ENCODE measurements at places on chromosomes 12 and 14. TPM values are rescaled to one million over a fixed set of nuclear protein-coding genes. Genes with fewer than 3 reads are reported as not detected.
A peak's percentile ranks its signal among the peaks of the same experiment; 100 is the strongest.

GRCh38 chr12:82527165-82527780 is 159.4 kb upstream of the TMTC2 start:
- H3K4me1 ChIP-seq = no peaks in the 10 kb centered on the region
- DNase-seq = no peak

DNA sequence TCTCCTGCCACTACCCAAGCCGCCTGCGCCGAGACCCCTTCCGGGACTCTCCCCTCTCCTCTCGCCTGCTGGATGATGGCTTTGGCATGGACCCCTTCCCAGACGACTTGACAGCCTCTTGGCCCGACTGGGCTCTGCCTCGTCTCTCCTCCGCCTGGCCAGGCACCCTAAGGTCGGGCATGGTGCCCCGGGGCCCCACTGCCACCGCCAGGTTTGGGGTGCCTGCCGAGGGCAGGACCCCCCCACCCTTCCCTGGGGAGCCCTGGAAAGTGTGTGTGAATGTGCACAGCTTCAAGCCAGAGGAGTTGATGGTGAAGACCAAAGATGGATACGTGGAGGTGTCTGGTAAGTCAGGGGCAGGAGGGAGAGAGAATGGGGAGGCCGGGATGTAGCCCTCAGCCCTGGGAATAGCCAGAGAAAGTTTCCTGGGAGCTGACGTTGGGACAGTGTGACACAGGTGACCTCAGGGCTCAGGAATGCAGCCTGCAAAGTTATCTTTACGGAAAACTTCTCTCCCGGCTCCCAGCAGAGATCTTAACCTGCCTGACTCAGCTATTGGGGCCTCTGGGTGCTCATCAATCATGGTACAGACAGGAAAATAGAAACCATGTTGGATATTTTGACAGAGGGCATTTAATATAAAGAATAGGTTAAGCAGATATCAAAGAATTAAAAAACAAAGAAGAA is 747 bp downstream of the HSPB8 start:
- no peak overlapping the region for H3K27ac ChIP-seq
- H3K36me3 ChIP-seq = no peaks in the 10 kb centered on the region
- peaks cover 15% of the 10 kb centered on the region for H3K4me1 ChIP-seq
- DNase-seq = no peak
- no peak overlapping the region for H3K4me3 ChIP-seq
- H3K27me3 ChIP-seq = no peaks in the 10 kb centered on the region

DNA sequence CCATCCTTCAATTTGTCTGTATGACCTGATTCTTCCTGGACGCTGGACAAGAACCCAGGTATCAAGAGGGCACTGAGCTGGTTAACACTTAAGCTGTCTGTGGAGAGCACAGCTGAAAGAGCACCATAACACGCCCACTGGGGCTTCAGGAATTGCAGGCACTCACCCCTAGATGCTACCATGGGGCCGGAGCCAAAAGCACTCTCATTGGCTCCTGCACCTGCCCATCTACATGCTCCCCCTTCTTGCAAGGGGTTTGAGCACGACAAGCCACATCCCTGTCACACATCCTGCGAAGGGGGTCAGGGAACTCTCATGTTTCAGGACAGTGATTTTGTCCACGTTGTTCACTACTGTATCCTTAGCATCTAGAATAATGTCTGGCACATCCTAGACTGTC is 35.1 kb upstream of the TBC1D15 start:
- peak; percentile 69 for DNase-seq
- H3K27ac ChIP-seq = no peak overlapping the region
- no peaks in the 10 kb centered on the region for H3K36me3 ChIP-seq
- no peaks in the 10 kb centered on the region for H3K27me3 ChIP-seq

DNA sequence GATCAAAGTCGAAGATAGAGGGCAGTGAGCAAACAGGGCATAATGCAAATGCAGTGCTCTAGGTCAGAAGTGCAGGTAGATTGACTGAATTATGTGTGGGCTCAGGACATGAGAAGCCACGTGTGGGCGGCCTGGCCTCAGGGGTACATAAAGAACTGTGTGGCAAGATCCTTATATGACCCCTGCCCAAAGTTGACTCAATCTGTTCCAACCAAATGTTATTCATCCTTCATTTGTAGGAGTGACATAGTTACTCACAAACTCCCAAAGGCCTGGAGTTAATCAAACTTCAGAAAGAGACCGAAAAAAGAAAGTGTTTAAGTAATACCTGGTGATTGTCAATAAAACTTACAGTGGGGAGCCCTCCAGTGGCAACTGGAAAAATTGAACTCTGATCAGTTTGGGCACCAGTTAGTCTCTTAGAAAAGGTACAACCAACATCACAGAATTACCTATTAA is 150.4 kb upstream of the FAR2 start:
- no peak overlapping the region for H3K27ac ChIP-seq
- H3K27me3 ChIP-seq = no peaks in the 10 kb centered on the region
- no peak for DNase-seq
- H3K4me1 ChIP-seq = no peaks in the 10 kb centered on the region

GRCh38 chr12:58298803-58299202 is 357.4 kb downstream of the ATP23 start:
- no peaks in the 10 kb centered on the region for H3K4me1 ChIP-seq
- no peak overlapping the region for H3K27ac ChIP-seq
- no peaks in the 10 kb centered on the region for H3K27me3 ChIP-seq
- no peak for DNase-seq
- H3K36me3 ChIP-seq = no peaks in the 10 kb centered on the region

DNA sequence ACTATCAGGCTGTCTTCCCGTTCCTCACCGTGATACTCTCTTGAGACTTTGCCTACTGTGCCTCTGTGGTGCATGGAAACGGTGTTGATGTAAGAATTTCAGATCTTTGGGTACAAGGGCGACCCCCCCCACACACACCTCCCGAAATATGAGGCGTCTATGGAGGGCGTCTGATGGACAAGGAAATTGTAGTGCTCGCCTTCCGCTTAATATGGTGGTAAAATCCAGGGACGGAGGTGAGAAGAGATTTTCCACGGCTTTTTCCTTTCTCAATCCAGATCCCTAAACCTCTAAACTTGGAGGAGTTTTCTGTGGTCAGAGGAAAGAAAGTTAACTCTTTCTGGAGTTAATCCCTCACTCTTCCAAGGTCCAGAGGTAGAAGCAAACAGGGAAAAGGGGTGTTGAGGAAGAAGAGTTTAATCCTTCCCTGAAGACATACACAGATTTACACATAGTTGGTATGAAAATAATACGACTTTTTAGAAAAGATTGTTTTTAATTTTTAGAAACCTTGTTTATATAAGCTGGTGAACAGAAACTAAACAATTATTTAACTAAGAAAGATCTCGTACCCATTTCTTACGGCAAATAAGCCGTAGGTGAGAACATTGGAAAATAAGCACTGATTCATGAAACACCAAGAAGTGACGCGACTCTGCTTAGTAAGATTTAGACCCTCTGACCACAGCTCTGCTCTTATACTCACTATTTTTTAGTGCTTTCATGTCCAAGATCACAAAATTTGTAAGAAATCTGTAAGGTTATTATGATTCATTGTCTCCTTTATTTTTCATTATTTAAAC is 23.1 kb upstream of the RNASE12 start:
- peak; percentile 69 for DNase-seq
- H3K27ac ChIP-seq = no peak overlapping the region
- peaks cover 2% of the 10 kb centered on the region for H3K4me1 ChIP-seq

Gene PROX2
- not detected for total RNA-seq

- H3K27ac ChIP-seq = no peak overlapping the region
- no peak for DNase-seq
- no peaks in the 10 kb centered on the region for H3K27me3 ChIP-seq
- H3K36me3 ChIP-seq = no peaks in the 10 kb centered on the region
- no peak overlapping the region for H3K4me3 ChIP-seq
These were observed 143.7 kb downstream of the GPHN start for GRCh38 chr14:66651536-66652220.

DNA sequence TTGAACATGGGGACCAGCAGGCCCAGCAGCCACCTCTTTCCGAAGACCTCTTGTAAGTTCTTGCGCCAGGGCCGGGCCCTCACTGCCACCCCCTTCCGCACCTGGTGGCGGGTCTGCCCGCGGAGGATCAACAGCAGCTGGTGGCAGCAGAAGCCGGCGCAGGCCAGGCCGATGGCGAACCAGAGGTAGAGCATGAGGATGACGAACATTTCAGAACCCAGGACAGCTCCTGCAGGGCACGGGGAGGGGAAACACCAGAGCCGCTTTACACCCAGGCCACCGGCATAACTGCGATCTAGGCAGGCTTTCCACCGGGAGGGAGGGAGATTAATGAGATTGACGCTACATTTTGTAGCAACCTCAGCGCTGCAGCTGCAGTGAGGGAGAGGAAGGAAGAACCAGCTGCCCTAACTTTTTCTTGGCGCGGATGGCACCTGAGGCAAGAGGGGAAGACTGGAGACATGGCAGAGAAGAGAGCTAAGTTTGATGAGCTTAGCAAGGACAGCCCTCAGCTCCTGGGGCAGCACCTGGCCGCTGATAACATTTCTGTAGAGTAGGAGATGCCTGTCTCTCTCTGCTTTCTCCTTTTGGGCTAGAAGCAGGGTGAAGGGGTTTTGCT is 7.8 kb downstream of the ZDHHC22 start:
- no peak overlapping the region for H3K4me3 ChIP-seq
- DNase-seq = peak; percentile 84
- H3K27ac ChIP-seq = no peak overlapping the region
- peaks cover 9% of the 10 kb centered on the region for H3K36me3 ChIP-seq
- no peaks in the 10 kb centered on the region for H3K4me1 ChIP-seq

GRCh38 chr12:49708851-49709250 is 1.6 kb upstream of the FMNL3 start:
- no peak for DNase-seq
- H3K4me1 ChIP-seq = peaks cover 8% of the 10 kb centered on the region
- no peak overlapping the region for H3K4me3 ChIP-seq

DNA sequence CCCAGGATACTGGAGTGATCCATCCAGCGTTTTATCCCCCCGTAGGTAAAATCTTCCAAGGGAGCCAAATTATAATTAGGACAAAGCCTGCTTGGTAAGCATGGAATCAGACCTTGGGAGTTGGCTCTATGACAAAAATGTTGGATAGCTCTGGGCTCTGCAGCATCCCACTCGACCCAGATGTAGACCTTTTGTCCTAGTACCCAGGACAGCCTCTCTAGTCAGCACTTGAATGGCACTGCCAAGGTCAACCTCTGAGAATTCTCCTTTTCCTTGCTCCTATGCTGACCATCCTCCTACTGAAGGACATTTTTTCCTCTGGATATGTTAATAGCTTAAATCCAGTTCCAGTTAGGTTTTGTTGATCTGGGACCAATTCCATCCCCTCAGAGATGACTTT is 104.7 kb upstream of the SLC35F4 start:
- DNase-seq = no peak
- H3K27ac ChIP-seq = no peak overlapping the region
- H3K4me3 ChIP-seq = no peak overlapping the region
- no peaks in the 10 kb centered on the region for H3K36me3 ChIP-seq
- no peaks in the 10 kb centered on the region for H3K4me1 ChIP-seq
- H3K27me3 ChIP-seq = no peaks in the 10 kb centered on the region

GRCh38 chr14:100384819-100385813 is 62.0 kb downstream of the SLC25A47 start:
- H3K4me1 ChIP-seq = no peaks in the 10 kb centered on the region
- no peaks in the 10 kb centered on the region for H3K36me3 ChIP-seq
- no peak for DNase-seq
- H3K4me3 ChIP-seq = no peak overlapping the region

GRCh38 chr12:93827669-93828068 is 150.5 kb downstream of the CRADD start:
- DNase-seq = no peak
- H3K27me3 ChIP-seq = no peaks in the 10 kb centered on the region
- H3K27ac ChIP-seq = no peak overlapping the region
- H3K36me3 ChIP-seq = no peaks in the 10 kb centered on the region
- H3K4me1 ChIP-seq = peaks cover 5% of the 10 kb centered on the region
- H3K4me3 ChIP-seq = no peak overlapping the region

GRCh38 chr14:64815257-64815656 is 64.5 kb downstream of the SPTB start:
- 0 out of 2 replicates have a peak, but pooled peaks cover 2% of the 10 kb centered on the region for H3K4me1 ChIP-seq
- no peak overlapping the region for H3K27ac ChIP-seq
- no peaks in the 10 kb centered on the region for H3K27me3 ChIP-seq
- no peaks in the 10 kb centered on the region for H3K36me3 ChIP-seq

- no peaks in the 10 kb centered on the region for H3K4me1 ChIP-seq
- H3K27ac ChIP-seq = no peak overlapping the region
- no peak overlapping the region for H3K4me3 ChIP-seq
- no peaks in the 10 kb centered on the region for H3K36me3 ChIP-seq
These were observed 263.1 kb upstream of the CRY1 start for GRCh38 chr12:107356266-107356936.

GRCh38 chr14:22848351-22849164 is 12.2 kb downstream of the MMP14 start:
- H3K4me1 ChIP-seq = peaks cover 4% of the 10 kb centered on the region
- H3K4me3 ChIP-seq = no peak overlapping the region
- H3K36me3 ChIP-seq = peaks cover 22% of the 10 kb centered on the region
- peak overlapping the region; percentile 8 for H3K27ac ChIP-seq

DNA sequence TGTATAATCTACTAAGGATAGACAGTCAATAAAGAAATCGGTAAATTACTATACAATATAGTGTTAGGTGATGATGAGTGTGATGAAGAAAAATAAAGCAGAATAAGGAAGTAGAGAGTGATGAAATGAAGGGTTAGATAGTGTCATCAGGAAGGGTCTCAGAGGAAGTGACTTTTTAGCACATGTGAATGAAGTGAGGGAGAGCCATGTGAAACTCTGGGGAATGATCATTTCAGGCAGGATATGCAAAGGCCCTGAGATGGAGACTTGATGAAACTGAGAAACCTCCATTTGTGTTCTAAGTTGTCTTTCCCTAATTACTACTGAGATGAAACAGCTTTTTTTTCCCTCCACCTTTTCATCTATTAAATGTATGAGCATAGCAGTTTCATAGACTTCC is 19.4 kb upstream of the GNPTAB start:
- no peak for DNase-seq
- H3K4me3 ChIP-seq = no peak overlapping the region
- no peaks in the 10 kb centered on the region for H3K4me1 ChIP-seq
- H3K27ac ChIP-seq = no peak overlapping the region

Gene RPAP3
- 49.6 TPM for total RNA-seq

DNA sequence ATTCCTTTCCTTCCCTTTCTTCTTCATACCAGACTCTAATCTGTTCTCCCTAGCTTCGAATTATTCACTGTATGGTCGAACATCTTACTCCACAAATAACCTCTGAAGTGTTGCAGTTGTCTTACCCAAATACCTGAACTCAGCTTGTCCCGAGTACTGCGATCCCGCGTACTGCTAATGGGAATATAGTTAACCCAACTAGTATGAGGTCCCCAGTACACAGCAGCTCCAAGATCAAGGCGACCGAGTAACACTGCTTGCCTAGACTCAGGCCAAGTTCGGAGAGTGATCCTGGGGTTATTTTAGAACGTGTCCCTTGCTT is 462 bp upstream of the ETNK1 start:
- peaks cover 9% of the 10 kb centered on the region for H3K4me1 ChIP-seq
- peak overlapping the region; percentile 96 for H3K27ac ChIP-seq
- no peaks in the 10 kb centered on the region for H3K27me3 ChIP-seq
- no peaks in the 10 kb centered on the region for H3K36me3 ChIP-seq

Gene HHIPL1
- 2.6 TPM for total RNA-seq

GRCh38 chr12:108063192-108063591 is 65.9 kb upstream of the WSCD2 start:
- no peaks in the 10 kb centered on the region for H3K4me1 ChIP-seq
- H3K4me3 ChIP-seq = no peak overlapping the region
- no peak overlapping the region for H3K27ac ChIP-seq
- no peak for DNase-seq
- no peaks in the 10 kb centered on the region for H3K36me3 ChIP-seq
- H3K27me3 ChIP-seq = no peaks in the 10 kb centered on the region

Data from H1 (cell line).